Lung (tissue), 17 donors: ENCODE measurements at places on chromosomes 4 and X.
A peak's percentile ranks its signal among the peaks of the same experiment; 100 is the strongest.

GRCh38 chr4:79450053-79450452 lies 42.0 kb upstream of the GK2 start:
- no peak for DNase-seq

DNA sequence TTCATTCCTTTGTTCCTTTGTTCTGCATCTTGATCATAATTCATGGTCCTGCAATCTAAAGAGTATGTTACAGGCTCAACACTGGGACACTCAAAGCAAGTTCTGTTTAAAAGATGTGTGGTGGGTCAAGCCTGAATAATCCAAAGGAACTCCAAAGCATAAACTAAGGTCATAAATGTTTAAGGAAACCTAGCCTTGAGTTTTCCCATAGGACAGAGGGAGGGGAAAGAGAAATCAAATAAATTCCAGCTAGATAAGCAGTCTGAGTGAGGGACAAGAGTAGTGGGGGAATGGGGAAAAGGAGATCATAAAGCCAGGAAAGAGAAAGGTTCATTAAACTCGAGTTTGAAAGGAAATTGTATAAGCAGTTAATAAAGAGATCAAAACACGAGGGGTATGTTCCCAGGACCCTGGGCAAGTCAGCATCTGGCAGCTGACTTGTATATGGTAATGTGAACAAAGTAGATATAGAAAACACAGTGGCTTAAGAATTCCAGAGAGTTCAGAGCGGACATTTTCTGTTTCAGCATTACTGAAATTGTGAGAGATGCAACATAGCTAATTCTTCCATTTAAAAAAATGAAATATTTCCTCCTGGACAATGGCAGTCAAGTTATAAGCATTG lies 125.8 kb upstream of the EDNRA start:
- peak; percentile 50 for DNase-seq

- DNase-seq = no peak
Observed at GRCh38 chr4:73870768-73871167, 1.6 kb downstream of the CXCL1 start.

DNA sequence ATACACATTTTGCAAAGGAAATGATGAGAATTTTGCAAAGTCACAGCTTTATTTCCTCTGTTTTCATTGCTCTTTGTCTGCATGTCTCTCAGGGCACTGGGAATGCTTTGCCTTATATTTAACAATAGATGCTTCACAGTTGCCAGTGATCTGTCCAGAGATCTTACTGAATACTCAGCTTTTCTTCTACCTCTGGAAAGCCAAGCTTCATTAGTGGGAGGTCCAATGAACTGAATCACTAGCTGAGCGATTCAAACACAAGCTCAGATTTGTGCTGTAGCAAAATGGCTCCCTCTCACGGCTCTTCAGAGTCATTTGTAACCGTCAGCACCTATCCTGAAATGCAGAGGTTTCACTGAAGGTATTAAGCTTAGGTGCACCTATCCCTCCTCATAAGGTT lies 138.9 kb downstream of the DCLK2 start:
- peak; percentile 26 for DNase-seq

DNA sequence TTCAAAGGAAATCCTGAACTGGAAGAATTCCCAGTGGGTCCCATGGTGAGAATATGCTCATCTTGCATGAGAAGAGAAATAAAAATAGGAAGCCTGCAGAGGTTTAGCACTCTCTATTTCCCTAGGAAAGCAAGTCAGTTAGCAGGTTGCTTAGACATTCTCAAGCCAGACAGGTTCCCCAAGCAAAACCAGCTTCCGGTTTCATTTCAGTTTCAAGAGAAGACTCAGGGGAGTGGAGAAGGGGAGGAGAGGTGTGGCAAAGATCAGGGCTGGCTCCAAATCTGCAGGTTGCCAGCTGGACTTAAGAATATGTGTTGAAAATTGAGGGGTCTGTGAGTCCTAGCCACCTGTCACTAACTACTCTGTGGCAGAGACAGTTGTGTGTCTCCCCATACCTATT lies 107.5 kb downstream of the CLNK start:
- DNase-seq = no peak

GRCh38 chr4:88618782-88619485 lies 26.7 kb downstream of the HERC3 start:
- DNase-seq = no peak

DNA sequence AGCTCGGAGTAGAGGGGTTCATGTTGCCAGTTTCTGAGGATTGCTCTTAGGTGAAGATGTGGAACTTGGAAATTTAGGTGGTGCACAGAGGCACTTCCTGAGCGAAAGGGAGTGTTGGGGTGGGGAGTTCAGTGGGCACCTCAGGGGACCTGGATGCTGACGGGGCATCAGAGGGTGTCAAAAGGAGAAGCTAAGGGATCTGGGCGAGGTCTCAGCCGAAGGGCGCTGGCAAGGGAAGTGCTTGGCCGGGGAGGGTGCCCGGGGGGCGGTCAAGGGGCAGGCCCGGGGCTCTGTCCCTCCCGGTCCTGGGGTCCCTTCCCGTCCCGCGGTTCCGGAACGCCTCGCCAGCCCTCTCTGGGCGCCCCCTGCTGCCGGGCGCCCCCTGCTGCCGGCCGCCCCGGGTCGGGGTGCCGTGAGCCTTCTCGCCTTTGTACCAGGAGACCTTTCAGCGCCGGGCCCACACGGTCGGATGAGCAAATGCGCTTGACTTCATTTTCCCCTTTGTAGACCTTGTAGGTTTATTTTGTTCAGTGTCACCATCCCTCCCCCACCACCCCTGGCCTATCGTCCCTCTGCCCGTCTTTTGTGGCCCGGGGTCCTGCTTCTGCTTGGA lies 3.0 kb upstream of the PHOX2B start:
- no peak for DNase-seq

DNA sequence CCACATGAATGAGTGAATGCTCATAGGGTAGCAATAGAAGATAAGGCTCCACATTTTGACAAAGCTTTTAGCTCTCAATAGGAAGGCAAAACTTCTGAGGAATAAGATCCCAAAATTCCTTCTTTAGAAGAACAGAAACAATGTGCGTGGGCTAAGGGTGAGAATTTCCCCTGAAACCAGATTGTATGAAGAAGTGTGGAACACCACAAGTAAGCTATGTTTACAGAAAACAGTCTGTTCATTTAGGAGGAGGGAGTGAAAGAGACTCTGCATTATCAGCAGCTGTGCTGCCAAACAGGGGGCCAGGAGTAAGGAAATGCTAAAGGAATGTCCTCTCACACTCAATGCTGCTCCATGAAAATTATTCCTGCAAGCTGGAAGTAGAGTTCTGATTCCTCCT lies 851.6 kb downstream of the CENPC start:
- DNase-seq = no peak

GRCh38 chr4:168362025-168362401 lies 43.5 kb upstream of the DDX60 start:
- no peak for DNase-seq

GRCh38 chrX:43809463-43809862 lies 72.8 kb downstream of the MAOB start:
- DNase-seq = no peak

DNA sequence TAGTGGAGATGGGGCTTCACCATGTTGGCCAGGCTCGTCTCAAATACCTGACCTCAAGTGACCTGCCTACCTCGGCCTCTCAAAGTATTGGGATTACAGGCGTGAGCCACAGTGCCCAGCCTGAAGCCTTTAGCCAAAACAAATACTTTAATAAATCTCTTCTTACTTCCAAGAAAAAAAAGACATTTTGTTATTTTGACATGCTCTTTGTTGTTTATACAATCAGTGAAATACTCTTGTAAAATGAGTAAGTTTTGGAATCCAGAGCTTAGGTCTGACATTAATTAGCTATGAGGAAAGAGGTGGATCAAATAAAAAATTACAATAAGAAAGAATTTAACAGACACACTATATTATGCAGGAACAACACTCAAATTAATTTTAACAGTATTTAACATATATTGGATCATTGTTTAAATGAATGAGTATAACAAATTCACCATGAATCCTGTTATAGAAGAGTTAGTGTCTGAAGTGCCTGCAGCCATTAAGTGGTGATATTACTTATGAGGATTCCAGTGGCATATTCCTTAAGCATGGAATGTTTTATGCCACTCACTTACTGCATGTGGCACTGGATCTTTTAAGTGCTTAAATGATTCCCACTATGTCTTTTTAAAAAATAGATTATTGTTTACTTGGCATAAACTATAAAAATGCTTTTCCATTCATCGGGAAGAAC lies 260.1 kb upstream of the GIMD1 start:
- DNase-seq = no peak

DNA sequence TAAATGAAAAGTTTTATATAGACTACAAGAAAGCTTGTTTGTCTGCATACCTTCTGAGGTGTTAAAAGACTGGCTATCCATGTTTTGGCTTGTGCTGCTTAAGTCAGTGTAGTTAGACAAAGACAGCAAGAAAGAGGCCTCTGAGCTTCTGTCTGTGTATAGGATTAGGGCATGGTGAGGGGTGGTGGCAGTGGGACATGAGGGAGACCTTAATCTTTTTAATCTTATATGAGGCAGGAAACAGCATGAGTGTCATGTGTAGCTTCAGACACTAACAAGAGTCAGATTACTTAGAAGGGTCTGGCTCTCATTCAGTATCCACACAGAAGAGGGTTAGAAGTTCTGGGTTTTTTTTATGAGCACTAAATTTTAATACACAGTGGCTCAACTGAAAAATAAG lies 213.3 kb downstream of the GABRG1 start:
- DNase-seq = no peak

DNA sequence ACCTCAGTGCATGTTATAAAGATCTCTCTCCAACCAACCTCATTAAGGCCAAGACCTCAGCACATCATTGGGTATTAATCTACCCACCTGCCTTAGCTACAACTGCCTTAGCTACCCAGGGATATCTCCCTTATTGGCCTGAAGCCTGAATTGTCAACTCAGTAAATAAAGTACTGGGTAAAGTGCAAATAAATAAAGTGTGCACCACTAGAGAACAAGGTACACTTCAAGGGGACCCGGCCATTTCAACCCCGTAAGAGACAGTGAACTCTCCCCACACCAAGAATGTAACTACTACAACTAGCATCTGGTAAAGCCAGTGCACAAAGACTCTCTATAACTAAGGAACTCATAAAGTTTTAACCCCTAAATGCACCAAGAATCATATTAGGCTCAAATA lies 61.7 kb upstream of the POU3F4 start:
- no peak for DNase-seq

DNA sequence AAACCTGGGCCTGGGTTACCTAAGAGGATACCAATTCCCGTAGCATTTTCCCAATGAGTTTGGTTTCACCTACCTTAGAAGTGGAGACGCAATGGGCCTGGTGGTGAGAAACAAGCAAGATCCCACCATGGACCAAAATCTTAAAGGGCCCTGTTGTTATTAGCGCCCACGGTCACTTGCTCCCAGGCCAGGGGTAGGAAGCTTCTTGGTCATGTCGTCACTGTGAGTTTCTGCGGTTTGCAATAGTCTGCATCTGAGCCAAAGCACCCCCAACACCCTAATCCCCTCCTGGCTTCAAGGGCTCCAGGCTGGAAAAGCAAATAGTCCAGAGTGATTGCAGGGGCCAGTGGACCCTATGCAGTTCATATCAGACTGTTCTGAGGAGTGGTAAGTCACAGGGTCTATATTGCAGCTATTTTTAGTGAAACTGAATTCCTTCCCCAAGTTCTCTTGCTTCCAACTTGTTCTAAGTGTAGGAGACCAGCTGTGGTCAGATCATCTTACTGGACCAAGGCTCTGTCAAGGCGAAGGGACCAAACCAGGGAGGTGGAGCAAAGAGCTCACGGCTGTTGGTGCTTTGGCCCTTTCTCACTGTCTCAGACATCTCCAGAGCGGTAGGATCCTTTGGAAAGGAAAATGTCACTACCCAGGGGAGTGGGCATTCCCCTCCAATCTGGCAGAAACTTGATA lies 307.9 kb upstream of the F9 start:
- no peak for DNase-seq

- DNase-seq = no peak
Observed at GRCh38 chr4:8748236-8748575, 123.4 kb downstream of the HMX1 start.

GRCh38 chr4:108291137-108291536 lies 122.4 kb upstream of the LEF1 start:
- no peak for DNase-seq

DNA sequence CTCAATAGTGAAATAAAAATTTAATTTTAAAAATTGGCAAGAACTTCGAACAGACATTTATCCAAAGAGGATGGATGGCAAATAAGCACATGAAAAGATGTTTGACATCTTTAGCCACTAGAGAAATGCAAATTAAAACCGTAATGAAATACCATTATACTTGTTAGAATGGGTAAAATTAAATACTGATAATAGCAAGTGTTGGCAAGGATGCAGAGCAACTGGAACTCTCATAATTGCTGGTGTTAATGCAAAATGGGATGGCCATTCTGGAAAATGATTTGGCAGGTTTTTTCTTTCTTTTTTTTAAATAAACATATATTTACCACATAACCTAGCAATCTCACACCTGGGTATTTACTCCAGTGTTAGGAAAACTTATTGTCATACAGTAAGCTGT lies 51.7 kb downstream of the HERC3 start:
- DNase-seq = no peak

GRCh38 chr4:86991994-86992393 lies 57.2 kb downstream of the AFF1 start:
- DNase-seq = no peak

DNA sequence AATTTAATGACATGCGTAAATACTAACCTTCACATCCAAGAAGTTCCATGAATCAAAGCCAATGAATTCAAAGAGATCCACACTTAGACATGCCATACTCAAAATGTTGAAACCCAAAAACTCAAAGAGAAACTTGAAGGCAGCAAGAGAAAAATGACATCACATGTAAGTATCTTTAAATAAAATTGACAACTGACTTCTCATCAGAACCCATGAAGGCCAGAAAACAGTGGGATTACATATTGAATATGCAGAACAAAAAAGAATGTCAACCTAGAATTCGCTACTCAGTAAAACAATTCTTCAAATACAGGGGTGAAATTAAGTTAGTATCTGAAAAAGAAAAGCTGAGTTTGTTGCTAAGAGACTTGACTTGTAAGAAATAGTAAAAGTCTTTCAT lies 953.9 kb upstream of the HS3ST1 start:
- no peak for DNase-seq

DNA sequence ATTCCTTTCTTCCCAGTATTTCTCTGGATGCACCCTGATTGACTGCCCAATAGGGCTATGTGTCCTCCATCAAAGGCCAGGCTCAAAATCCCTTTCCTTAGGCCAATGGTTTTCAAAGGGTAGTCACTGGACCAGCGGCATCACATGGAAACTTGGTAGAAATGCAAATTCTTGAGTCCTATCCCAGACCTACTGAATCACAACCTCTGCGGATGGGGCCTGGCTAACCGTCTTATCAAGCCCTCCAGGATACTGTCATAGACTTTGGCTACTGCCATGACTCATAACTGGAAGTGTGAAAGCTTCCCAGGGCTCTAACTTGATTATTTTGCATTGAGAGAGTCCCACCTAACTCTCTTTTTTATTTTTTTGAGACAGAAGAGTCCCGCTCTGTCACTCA lies 71.9 kb upstream of the TFDP3 start:
- no peak for DNase-seq

- DNase-seq = no peak
Observed at GRCh38 chrX:40047485-40047884, 50.3 kb downstream of the BCOR start.

- DNase-seq = no peak
Observed at GRCh38 chr4:36006226-36006625, 238.1 kb downstream of the ARAP2 start.
